ENCODE measurements at places on chromosomes 2 and 18.

DNA sequence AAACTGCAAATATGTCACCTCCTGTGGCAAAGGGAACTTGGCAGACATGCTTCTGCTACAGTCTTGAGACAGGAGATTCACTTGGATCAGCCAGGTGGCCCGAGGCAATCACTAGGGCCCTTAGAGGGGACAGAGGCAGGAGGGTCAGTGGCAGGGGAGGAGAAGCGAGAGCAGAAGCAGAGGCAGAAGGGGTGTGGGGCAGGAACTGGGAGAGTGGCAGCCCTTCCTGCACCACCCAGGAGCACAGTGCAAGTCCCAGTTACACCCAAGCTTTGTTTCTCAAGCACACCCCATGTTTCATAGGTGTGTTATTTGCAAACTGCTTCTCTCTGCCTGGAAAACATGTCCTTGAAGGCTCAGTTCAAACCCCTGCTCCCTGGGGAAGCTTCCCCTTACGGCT lies 309.7 kb upstream of the MYT1L start:
- no peak for DNase-seq

DNA sequence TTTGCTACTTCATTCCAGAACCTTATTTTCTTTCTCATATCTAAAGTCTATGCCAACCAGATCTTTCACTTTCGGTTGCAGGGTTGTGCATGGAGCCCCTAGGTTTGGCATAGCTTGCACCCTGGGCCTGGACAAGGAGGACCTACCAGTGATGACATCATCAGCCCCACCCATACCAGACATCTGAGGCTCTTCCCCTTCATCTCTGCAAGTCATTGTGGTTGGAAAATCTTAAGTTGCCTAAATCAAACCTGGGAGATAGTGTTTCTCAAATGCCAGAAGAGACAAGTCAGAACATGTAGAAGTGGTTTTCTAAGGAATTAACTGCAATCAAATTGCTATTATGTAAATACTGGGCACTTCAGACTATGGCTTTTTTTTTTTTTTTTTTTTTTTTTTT lies 363.3 kb downstream of the ZNF516 start:
- DNase-seq, result no peak

DNA sequence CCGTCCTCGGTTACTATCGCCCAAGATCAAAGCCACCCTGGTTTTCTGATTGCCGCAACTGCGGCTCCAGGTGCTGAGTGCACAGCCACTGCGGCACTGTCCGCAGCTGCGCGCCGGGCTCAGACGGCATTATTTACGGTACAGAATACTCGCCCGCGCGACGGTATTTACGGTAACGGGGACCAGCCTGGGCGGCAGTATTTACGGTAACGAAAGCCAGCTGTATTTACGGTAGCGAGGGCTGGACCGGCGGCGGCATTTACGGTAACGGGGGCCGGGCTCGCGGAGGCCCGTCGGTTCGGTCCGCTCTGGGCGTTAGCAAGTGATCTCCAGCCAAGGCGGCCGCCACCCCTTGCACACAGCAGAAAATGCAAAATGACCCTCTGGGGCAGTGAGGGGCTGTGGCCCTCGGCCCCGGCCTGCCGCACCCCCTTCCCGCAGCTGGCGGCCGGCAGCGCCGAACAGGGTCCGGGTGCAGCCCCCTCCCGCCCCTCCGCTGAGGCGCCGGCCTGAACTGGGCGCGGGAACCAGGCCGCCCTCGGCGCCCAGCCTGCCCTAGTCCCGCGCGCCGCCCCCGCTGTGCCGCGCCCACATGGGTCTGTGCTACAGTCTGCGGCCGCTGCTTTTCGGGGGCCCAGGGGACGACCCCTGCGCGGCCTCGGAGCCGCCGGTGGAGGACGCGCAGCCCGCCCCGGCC lies at the start of gene GNAL:
GNAL (plus strand) TSS at position 293 of the 697 bp plus-strand sequence; CDS start at position 593, 300 bp downstream.
- no peak for DNase-seq

GRCh38 chr2:140929849-140930248 lies 1201.0 kb downstream of the LRP1B start:
- no peak for DNase-seq

DNA sequence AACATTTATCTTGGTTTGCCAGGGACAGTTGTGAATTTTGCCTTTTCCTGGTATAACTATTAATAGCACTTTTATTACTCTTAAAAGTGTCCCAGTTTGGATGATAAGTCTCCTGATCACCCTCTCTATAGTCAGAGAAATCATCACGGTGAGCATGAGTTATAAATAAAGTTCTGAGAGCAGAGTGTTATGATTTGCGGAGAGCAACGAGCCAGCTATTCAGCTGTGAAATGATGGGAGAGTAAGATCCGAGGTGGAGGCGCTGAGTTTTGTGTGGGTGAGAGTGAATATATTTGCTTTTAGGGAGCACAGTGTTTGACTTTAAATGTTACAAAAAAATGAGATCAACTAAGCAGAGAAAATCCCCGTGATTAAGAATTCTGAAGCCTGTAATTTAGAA lies 179.6 kb downstream of the DSC3 start:
- DNase-seq, result no peak

GRCh38 chr18:73365018-73365417 lies 497.2 kb upstream of the NETO1 start:
- no peak for DNase-seq

- DNase-seq, result no peak
Measured at GRCh38 chr2:66430505-66431273, 4.2 kb upstream of the MEIS1 start.

- DNase-seq, result no peak
Measured at GRCh38 chr2:231663458-231664212, 44.7 kb upstream of the PTMA start.

DNA sequence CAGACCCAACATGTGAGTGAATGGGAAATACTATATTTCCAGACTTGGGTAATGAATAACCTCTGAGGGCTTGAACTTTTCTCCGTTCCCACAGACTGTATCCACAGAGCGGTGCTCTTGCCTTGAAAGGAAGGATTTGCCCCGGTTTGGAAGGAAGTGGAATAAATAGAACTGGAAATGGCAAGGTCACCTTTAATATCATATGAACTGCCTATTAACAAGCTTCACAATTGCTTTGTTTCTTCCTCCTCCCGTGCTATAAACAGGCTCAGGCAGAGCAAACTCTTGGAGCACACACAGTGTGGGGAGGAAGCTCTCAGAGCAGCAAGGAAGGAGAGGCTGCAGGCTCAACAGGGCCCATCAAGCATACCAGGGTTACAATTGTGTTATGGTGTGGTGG lies 28.5 kb upstream of the DARS1 start:
- DNase-seq, result no peak

- no peak for DNase-seq
Measured at GRCh38 chr18:64179556-64180080, 30.7 kb upstream of the LINC00305 start.

DNA sequence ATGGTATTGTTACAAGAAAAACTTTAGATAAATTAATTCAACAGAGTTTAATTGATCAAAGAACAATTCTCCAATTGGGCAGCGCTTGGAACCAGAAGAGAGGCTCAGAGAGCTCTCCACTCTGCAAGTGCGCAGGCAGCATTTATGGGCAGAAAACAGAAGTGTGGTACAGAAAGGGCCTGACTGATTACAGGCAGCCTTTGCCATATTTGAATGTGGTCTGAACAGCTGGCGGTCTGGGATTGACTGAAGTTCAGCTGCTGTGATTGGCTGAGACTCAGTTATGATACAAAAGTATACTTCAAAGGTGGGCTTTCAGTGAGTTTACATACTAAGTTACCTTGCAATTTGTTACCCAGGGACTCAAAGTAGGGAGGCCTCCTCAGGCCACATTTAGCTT lies 301.3 kb upstream of the ID2 start:
- DNase-seq, result no peak

DNA sequence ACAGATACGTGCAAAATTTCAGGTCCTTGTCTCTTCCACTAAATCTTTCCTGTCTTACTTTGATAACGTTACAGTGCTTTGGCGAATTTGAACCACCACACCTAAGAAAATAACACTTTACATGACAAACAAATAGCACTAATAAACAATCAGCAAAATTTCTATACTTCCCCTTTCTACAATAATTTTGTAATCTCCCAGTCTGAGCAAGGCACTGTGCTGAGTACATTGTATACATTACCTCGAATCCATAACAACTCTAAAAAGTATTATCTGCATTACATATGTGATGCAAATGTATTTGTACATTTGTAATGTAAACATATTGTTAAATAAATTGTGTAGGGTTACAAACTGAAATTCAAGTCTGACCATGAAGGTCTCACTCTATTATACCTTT lies 49.9 kb downstream of the RTN4 start:
- DNase-seq, result no peak

GRCh38 chr2:219560893-219561178 lies 10.5 kb downstream of the OBSL1 start:
- DNase-seq, result no peak

- DNase-seq, result no peak
Measured at GRCh38 chr2:78979380-78980151, 45.9 kb upstream of the REG3G start.

- no peak for DNase-seq
Measured at GRCh38 chr2:68385220-68385906, 20.3 kb downstream of the PLEK start.

- DNase-seq, result no peak
Measured at GRCh38 chr2:239154971-239155805, 245.6 kb downstream of the HDAC4 start.

DNA sequence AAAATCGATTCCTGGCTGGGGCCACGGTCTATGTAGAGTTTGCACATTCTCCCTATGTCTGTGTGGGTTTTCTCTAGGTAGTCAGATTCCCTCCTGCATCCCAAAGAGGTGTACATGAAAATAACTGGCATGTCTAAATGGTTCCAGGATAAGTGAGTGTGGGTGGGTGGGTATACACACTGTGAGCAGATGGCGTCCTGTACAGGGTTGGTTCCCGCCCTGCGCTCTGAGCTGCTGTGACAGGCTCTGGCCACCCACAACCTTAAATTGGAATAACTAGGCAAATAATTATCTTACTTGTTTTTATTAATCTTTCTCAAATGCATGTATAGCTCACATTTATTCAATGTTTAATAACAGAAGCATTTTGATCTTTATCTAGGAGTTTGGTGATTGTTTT lies 16.3 kb downstream of the THOC1 start:
- DNase-seq, result no peak

DNA sequence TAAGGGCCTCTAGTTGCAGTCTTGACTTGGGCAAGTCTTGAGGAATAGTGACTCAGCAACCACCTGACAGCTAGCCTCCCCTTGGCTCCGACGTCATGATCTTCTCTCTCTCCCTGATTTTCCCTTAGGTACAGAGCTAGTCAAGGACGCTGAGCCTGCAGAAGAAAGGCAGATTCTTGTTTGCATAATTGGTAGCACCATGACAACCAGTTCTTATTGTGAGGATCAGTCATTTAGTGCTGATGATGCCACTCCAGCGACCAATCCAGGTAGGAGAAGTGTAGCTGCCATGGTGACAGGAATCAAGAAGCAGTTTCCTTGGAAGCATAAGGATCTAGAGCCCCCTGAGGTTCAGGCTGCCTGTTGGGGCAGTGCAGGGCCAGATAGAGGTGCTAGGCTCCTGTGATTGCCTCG lies 2.8 kb upstream of the RESP18 start:
- DNase-seq, result no peak

DNA sequence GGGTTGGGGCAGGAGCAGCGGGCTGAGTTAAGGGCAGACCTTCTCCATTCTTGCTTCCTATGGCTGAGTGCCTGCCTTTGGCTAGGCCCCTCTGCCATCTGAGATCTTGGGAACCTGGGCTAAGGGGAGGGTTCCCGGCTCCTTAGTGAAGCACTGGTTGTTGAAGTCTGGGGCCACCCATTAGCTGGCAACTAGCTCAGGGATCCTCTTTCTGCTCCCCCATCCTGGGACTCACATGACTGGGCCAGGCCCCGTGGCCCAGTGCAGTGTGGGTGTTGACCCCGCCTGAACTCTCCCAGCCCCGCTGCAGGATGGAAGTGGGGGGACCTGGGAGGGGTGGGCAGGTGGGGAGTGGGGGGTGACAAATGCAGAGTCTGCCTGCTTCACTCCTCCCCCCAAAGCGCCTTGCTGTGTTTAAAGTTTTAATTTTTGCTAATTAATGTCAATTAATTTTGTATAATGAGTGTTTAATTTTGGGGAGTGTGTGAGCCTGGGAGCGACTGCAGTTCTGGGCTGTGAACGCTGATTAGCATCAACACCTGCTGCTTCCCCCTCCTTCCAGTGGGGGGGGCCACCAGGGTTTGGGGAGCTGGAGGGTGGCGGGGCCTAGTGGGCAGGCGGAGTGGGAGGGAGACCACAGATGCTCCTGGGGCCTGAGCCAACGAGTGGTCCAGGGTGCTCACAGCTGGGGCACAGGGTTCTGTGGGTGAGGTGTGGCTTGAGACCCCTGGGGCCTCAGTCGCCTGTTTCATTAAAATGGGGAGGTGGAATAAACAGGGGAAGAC lies 55.2 kb downstream of the EMX1 start:
- no peak for DNase-seq

DNA sequence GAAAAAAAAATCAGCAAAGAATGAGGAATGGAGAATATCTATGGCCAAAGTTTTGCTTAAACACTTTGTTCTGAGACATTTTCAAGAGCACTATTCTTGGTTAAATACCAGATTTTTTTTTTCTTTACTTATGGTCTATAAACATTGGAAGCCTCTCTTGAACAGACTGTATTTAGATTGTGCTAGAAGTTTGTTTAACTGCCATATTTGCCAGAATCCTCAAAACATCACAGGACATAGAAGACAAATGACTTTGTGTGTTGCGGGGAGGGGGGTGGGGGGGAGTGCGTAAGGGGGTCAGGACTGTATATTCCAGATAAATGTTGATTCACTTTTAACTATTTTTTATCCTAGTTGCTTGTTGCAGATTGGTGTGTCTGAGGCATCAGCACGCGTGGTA lies 262.0 kb downstream of the MEIS1 start:
- DNase-seq, result no peak

- no peak for DNase-seq
Measured at GRCh38 chr2:168561991-168562390, 105.9 kb downstream of the CERS6 start.

GRCh38 chr18:66533693-66534092 lies 70.2 kb downstream of the CDH19 start:
- no peak for DNase-seq

DNA sequence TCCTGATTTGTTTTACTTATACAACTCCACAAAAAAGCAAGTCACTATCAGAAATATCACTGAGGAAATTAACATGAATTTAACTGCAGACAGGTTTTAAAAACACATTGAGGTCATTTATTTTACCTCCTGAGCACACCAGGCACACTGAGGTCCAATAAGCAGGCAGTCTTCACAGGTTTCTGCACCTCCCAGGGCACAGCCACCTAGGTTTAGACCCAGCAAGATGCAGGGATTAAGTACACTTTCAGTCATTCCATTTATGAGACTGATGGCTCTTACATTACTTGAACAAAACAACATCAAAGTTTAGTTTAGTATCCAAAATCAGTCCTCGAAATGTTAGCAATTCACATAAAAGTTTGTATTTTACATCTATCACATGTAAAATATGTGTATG lies 1.0 kb downstream of the ITGB6 start:
- DNase-seq, result no peak

Data from activated T-helper 1 cell treated with anti-CD3 and anti-CD28 coated beads, Interleukin-2, amount 50 U/mL, for 16 hours (primary cell).